ENCODE measurements at places on chromosomes 5 and 9. TPM values are rescaled to one million over a fixed set of nuclear protein-coding genes. Genes with fewer than 3 reads are reported as not detected.

Gene LCN15
- total RNA-seq = 0.61 TPM

Gene IFNA5
- total RNA-seq = not detected

Gene CAVIN4
- 9.1 TPM for total RNA-seq

Gene FAM221B
- not detected for total RNA-seq

Gene ANKRD31
- total RNA-seq = 0.27 TPM

GRCh38 chr9:6973762-6974161 lies 216.0 kb downstream of the KDM4C start:
- no peaks in the 10 kb centered on the region for H3K27me3 ChIP-seq
- DNase-seq = no peak
- H3K36me3 ChIP-seq = no peaks in the 10 kb centered on the region
- H3K4me3 ChIP-seq = no peak overlapping the region
- H3K4me1 ChIP-seq = no peaks in the 10 kb centered on the region

DNA sequence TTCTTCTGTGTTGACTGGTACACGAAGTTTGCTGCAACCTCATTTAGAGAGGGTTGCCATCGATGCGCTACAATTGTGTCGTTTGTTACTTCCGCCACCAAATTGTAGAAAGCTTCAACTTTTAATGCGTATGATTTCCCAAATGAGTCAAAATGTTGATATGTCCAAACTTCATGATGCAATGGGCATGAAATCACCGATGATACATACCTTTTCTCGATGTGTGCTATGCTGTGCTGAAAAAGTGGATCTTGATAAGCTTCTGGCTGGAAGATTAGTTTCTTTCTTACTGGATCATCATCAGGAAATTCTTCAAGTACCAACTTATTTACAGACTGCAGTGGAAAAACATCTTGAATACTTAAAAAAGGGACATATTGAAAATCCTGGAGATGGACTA lies 65.7 kb downstream of the TMEM38B start:
- H3K4me3 ChIP-seq = no peak overlapping the region
- no peaks in the 10 kb centered on the region for H3K27me3 ChIP-seq
- no peaks in the 10 kb centered on the region for H3K4me1 ChIP-seq
- DNase-seq = no peak
- H3K27ac ChIP-seq = no peak overlapping the region

GRCh38 chr9:75889577-75889976 lies 896 bp upstream of the PCSK5 start:
- H3K36me3 ChIP-seq = no peaks in the 10 kb centered on the region
- no peak for DNase-seq
- H3K27me3 ChIP-seq = peaks cover 14% of the 10 kb centered on the region
- peak overlapping the region; percentile 77 for H3K4me3 ChIP-seq

DNA sequence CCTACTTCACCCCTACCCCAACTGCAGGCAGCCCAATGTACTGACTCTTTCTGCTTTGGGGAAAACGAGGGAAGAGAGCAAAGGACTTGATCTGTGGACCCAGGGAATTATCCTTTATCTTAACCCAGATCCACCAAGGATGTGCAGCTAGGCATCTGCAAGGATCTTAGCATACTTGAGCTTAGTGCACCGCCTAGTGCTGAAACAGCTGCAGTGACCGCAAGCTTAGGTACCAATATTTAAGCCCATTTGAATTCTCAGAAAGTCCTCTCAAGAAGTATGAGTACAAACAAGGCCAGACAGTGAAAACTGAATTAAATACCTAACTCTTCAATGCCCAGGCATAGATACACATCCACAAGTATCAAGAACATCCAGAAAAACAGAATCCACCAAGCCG lies 576.7 kb upstream of the ADAMTS16 start:
- no peak overlapping the region for H3K4me3 ChIP-seq
- H3K27me3 ChIP-seq = no peaks in the 10 kb centered on the region
- no peak overlapping the region for H3K27ac ChIP-seq
- peak; percentile 49 for DNase-seq

GRCh38 chr9:113139225-113139829 lies 11.5 kb upstream of the SLC31A2 start:
- H3K27ac ChIP-seq = no peak overlapping the region
- H3K4me3 ChIP-seq = no peak overlapping the region
- H3K27me3 ChIP-seq = no peaks in the 10 kb centered on the region
- H3K4me1 ChIP-seq = no peaks in the 10 kb centered on the region

DNA sequence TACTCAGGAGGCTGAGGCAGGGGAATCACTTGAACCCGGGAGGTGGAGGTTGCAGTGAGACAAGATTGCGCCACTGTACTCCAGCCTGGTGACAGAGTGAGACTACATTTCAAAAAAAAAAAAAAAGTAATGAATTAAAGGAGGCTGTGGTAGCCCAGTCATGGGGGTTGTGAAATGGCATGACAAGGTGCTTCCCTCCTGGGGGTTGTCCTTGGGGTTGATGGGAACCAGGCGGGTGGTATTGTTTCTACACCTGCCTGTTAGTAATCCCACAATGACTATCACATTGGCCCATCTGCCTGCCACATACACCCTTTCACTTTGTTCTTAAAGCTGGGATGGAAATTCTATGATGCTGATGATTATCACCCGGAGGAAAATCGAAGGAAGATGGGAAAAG lies 5.6 kb downstream of the IDNK start:
- no peaks in the 10 kb centered on the region for H3K4me1 ChIP-seq
- H3K4me3 ChIP-seq = no peak overlapping the region
- H3K36me3 ChIP-seq = no peaks in the 10 kb centered on the region
- DNase-seq = no peak

- no peaks in the 10 kb centered on the region for H3K27me3 ChIP-seq
- H3K36me3 ChIP-seq = no peaks in the 10 kb centered on the region
- DNase-seq = no peak
- H3K4me3 ChIP-seq = no peak overlapping the region
- H3K4me1 ChIP-seq = no peaks in the 10 kb centered on the region
Measured at GRCh38 chr5:76742583-76742982, 26.7 kb downstream of the F2R start.

DNA sequence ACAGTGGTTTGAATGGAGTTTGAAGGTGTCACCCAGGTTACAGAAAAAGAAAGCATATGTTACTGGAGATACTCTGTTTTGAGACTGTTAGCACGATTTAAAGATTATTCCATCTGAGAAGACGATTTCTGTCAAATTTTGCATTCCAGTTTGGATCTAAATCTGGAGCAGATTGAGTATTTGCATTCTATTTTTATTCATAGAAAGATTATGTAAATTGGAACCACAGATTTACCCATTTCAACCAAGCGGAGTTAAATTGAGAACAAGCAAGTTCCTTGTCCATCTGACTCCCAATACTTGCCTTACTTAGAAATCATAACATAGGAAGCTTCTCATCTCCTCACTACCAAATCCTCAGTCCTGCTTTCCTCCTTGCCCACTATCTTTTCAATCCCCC lies 255.7 kb downstream of the CHSY3 start:
- DNase-seq = no peak
- no peak overlapping the region for H3K27ac ChIP-seq
- H3K27me3 ChIP-seq = no peaks in the 10 kb centered on the region

DNA sequence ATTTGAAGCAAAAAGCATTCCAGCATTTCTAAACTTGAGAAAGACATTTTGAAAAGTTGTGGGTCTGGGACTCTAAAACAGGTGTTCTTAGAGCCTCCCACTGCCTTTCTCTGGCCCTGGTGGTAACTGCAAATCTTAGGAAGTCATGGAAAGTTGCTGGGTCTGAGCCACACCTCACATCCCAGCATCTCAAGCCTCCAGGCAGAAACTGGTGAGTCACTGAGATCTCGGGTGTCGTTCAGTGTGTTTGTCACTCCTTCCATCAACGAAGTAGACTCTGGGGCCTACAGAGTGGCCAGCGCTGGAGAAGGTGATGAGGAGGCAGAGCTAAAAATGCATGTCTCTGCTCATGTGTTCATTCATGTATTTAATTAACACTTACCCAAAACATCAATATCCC lies 59.6 kb upstream of the C5orf58 start:
- H3K36me3 ChIP-seq = no peaks in the 10 kb centered on the region
- no peaks in the 10 kb centered on the region for H3K27me3 ChIP-seq
- no peak for DNase-seq
- H3K4me1 ChIP-seq = no peaks in the 10 kb centered on the region
- no peak overlapping the region for H3K27ac ChIP-seq

All from H1 (cell line).